ENCODE measurements at places on chromosomes 5 and 9. TPM values are rescaled to one million over a fixed set of nuclear protein-coding genes. Genes with fewer than 3 reads are reported as not detected.
A peak's percentile ranks its signal among the peaks of the same experiment; 100 is the strongest.

- DNase-seq = no peak
Observed at GRCh38 chr5:3010301-3010952, 258.9 kb upstream of the IRX2 start.

The FOXD4 gene
- not detected for total RNA-seq

The ERCC6L2 gene
- total RNA-seq = 62.4 TPM

GRCh38 chr5:82096249-82096648 lies 124.4 kb downstream of the ATG10 start:
- no peak for DNase-seq

The ANKRD34B gene
- total RNA-seq = not detected

- DNase-seq = peak; percentile 44
Observed at GRCh38 chr5:159104051-159104651, 4.4 kb upstream of the EBF1 start.

GRCh38 chr9:72440378-72440777 lies 75.4 kb upstream of the ZFAND5 start:
- no peak for DNase-seq

DNA sequence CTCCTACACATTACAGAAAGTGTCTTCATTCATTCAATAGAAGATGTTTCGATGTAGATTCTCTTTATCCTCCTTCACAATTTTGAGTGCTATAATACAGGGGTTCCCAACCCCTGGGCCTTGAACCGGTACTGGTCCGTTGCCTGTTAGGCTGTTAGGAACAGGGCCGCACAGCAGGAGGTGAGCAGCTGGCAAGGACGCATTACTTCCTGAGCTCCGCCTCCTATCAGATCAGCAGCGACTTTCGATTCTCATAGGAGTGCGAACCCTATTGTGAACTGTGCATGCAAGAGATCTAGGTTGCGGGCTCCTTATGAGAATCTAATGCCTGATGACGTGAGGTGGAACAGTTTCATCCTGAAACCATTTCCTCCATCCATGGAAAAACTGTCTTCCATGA lies 153.0 kb upstream of the SMC2 start:
- DNase-seq = no peak

The WNT8A gene
- total RNA-seq = not detected

DNA sequence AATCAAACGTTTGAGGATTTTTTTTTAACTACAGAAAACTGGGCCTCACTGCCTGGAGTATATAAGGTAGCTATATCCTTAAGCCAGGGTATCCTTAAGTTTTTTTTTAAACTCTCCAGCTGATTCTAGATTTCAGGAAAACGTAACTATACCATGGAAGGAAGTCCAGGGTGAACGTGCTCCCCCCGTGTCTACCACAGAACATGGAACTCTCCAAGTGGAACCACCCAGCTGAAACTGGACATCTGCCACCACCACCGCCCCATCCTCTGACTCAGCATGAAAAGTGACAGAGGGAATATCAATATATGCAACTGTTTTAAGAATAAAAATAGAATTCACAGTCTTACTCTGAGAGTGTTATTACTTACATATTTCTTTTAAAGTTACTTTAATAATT lies 61.3 kb downstream of the DROSHA start:
- DNase-seq = no peak

DNA sequence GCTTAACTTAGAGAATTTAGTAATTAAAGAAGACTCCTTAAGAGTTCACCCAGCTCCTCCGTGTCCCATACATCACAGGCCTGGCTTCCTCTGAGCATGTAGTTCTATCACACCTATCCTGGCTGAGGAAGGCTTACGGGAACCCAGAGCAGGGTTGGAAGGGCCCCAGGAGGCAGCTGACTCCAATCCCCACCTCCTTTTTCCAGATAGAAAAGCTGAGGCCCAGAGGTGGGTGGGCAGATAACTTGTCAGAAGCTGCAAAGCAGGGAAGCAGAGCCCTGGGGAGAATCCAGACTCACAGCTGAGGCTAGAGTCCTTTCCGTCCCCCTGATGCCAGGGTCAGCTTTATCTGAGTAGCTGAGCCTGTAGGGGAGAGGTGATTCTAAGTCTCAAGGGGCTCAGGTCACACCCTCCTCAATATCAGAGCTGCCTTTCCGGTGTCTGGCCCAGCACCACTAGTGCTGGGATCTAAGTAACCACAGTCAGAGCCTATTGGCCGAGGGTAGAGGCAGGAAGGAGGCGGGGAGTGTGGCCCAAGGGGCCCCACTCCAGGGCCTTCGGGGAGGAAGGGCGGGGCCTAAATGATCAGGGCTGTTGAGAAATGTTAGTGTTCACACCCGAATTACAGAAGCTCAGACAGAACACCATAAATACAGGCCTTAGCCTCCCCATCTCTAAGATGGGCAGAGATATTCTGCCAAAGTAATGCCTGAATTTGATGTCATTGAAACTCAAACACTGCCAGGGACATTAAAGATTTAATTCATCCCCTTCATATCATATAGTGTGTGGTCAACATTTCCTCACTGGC lies 9.9 kb downstream of the CCDC69 start:
- DNase-seq = peak; percentile 94

DNA sequence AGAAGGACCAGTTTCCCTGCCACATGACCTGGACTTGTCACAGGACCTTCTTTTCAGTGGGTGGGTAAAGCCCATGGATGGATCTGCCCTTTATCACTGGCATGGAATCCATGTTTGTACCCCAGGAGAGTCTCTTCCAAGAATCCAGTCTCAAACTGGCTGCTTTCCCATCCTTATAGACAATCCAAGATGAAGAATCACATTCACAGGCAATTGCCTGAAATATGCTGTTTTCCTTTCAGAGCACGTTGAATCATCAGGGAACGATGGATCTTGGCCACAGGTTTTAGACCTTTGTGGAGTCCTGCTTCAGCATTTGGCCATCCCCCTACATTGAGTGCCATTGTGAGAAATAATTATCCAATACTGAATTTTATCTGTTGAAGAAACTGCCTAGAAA lies 319.8 kb downstream of the ASTN2 start:
- DNase-seq = no peak

The CATSPER3 gene
- not detected for total RNA-seq

GRCh38 chr5:140267201-140267540 lies 35.7 kb downstream of the PFDN1 start:
- no peak for DNase-seq

DNA sequence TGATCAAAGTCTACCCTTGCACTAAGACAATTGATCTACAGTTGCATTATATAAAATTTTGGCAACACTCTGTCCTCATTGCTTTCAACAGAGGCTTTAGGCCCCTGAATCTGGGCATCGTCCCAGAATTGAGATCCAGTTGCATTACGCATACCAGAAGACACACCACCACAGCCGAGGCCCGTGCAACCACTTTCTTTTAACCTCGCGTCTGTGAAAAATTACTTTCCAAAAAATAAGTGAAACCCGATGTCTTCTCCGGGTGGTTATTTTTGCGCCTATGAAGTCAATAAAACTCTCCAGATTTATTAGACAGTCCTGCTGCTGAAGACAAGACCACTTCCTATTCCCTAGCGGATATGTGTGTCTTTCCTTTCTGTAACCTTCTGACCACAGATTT lies 52.1 kb upstream of the NFIB start:
- no peak for DNase-seq

- DNase-seq = no peak
Observed at GRCh38 chr5:125109816-125110215, 363.4 kb upstream of the ZNF608 start.

GRCh38 chr5:155594270-155594669 lies 580.7 kb downstream of the KIF4B start:
- no peak for DNase-seq

DNA sequence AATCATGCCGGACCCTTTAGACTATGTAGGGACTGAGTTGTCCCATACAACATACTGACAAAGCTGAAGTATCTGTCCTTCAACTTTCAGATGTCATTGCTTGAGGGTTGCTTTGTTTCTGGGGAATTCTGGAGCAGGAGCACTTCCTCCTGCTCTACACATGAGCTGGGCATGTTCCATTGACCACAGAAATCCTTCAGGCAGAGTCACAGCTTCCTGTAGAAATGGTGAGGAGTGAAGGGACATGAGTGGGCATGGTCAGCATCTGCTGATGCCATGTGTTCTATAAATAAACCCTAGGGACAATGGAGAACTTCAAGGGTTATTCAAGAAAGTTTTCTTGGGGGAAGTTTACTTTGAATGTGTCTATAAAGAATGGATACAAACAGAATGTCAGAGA lies 296.6 kb upstream of the FBXL7 start:
- no peak for DNase-seq

DNA sequence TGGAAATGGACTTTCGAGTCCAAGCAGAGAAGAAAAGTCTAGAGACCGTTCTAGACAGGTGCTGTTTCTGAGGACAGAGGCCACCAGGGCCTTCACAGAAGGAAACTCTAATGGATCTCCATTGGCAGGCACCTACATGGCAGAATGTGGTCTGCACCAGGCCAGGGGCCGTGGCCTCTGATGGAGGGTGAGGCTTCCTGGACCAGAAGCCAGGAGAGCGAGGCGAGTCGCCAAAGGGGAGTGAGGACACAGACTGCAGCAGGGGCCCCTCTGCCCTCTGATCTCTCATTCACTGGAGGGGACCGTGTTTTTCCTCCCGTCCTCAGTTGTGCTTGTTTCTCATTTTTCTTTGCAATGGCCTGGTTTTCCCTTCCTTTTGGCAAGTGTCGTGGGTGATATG lies 41.1 kb downstream of the ALG2 start:
- no peak for DNase-seq

GRCh38 chr5:144356489-144356888 lies 185.8 kb downstream of the KCTD16 start:
- no peak for DNase-seq

The ANKRD55 gene
- 0.80 TPM for total RNA-seq

The INSL6 gene
- not detected for total RNA-seq

GRCh38 chr9:16864649-16865434 lies 5.6 kb downstream of the BNC2 start:
- DNase-seq = no peak

DNA sequence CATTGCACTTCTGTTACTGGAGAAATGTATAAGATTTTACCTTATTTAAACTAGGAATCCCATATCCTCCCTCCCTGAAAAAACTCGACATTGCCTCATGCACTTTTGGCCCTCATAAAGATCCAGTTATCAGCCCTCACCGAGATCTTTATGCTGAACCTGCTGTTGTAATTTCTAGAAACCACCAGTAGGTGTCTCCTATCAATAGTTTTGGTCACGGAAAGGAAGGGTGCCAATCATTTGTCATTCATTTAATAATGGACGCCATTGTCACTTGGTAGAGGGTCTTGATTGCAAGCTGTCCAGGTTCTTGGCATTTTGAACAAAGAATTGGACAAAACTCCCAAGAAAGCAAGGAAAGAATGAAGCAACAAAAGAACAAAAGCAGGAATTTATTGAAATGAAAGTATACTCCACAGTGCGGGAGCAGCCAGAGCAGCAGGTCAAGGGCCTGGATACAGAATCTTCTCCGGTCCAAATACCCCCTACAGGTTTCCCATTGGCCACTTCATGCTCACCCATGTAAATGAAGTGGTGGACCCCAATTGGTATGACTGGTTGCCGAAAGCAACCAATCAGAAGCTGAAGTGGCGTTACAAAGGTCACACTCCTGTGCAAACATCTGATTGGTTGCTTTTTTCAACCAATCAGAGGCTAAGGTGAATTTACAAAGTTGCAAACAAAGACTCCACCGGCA lies 524.3 kb downstream of the PSAT1 start:
- no peak for DNase-seq

- peak; percentile 25 for DNase-seq
Observed at GRCh38 chr9:130711469-130711868, 17.9 kb downstream of the EXOSC2 start.

- DNase-seq = no peak
Observed at GRCh38 chr5:143683459-143683858, 128.5 kb upstream of the HMHB1 start.

The C8G gene
- total RNA-seq = 66.2 TPM

- DNase-seq = no peak
Observed at GRCh38 chr9:106482733-106483132, 380.2 kb upstream of the ZNF462 start.
